ENCODE measurements at places on chromosomes 5 and 9.

DNA sequence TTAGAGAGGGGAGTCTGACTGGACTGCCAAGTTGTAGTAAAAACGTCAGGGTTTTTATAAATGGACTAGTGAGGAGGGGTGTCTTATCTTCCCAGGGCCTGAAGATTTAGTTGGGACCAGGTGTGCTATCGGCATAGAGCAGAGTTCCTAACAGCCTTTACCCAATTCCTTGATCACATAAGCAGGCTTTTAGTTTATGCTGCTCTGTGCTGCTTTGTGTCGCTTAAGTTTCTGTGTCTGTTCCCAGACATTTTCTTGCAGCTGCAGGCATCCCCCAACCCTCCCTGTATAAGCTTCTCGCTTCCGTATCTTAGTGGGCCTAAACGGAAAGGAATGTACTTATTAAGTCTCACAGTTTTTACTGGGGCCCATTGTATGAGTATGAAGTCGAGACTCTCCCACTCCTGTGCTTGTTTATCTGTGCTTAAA lies 2.6 kb upstream of the SMC5 start:
- no peak for DNase-seq

DNA sequence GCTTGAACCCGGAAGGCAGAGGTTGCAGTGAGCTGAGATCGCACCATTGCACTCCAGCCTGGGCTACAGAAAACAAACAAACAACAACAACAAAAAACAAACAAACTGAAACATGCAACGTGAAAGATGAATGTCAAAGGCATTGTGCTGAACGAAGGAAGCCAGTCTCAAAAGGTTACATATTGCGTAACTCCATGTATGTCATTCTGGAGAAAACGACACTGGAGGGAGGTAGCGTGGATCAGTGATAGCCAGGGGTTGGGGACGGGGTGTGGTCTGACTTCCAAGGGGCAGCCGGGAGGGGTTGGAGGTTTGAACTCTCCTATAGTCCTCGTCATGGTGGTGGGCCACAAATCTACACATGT lies 12.1 kb upstream of the WDR5 start:
- no peak for DNase-seq

- no peak for DNase-seq
Measured at GRCh38 chr5:58523956-58524355, 32.7 kb downstream of the GAPT start.

DNA sequence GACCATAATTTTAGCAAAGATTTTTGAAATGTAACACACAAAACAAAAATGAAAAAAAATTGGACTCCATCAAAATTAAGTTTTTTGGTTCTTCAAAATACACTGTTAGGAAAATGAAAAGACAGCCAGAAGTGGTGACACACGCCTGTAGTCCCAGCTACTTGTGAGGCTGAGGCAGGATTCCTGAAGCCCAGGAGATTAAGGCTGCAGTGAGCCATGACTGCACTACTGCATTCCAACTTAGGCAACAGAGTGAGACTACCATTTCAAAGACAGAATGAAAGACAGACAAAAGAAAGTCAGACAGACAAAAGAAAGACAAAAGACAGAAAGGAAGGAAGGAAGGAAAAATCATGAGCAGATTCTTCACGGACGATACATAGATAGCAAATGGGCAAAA lies 7.5 kb downstream of the DIAPH1 start:
- no peak for DNase-seq

GRCh38 chr9:136629001-136629878 lies 33.5 kb upstream of the EGFL7 start:
- DNase-seq, result no peak

DNA sequence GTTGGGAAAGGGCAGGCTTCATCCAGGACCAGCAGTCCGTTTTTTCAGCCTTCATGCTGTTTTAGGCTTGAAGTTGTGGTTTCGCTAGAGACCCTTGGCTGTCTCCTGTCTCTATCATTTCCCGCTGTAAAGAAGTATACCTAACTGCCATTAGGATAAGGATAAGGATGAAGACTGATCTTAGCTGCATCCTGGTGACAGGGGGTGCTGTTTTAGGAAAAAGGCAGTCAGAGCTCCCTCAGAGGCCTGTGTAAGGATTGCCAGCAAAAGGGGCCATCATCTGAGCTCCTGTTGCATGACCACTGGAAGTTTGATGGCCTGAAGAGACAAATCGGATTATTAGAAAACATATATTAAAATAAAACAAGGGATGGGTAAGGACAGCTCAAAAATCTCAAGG lies 64.8 kb upstream of the FGF10 start:
- no peak for DNase-seq

- DNase-seq, result no peak
Measured at GRCh38 chr5:132689513-132689912, 15.7 kb downstream of the IL4 start.

DNA sequence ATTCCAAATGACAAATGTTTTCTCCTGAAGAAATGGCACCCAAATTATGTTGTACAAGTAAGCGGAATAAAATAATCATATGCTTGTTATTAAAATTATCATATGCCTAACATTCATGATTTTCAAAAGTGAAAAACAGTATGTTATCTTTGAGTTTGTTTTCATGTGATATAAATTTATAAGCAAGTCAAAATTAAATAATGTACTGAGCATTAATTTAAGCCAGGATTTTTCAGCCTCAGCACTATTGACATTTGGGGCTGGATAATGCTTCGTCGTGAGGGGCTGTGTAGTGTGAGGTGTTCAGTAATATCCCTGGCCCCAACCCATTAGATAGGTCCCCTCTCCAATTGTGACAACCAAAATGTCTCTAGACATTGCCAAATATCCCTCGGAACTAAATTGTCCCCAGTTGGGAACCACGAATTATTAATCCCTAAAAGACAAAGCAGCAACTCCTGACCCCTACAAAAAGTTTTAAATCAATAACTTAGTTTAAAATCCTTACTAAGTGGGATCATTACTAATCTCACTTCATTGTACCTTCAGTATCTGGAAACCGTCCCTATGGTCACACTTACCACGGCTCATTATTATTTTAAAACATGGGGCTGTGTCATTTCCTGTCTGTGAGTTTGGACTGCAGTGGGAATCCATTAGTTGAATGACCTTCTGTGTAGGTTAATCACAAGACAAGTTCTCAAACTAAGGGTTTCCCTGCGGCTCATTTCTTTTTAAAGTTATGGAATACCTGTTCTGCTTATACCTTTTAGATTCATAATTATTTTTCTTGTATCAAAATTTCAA lies 1.3 kb upstream of the NNT start:
- peak; percentile 81 for DNase-seq

DNA sequence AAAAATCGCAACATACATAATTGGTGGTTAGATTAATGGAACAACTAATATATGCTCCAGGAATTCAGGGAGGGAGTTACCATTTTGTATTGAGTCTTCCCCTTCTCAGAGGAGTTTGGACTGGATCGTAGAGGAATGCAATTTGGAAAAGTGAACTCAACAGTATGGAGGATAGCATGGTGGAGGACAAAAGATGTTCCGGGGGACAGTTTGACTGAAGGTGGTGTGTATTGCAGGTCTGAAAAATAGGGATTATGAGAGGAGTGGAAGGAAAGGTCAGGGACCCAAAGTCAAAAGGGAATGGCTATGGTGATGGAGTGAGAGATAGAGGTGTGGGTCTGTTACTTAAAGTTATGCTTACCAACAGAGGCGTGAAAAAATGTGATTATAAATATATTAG lies 1.5 kb downstream of the DNAJC21 start:
- DNase-seq, result no peak

GRCh38 chr9:131333771-131334628 lies 44.5 kb downstream of the PLPP7 start:
- DNase-seq, result no peak

GRCh38 chr5:141753971-141754713 lies 72.1 kb upstream of the ARAP3 start:
- peak; percentile 90 for DNase-seq

- DNase-seq, result peak; percentile 63
Measured at GRCh38 chr5:157303667-157304327, 37.9 kb downstream of the CYFIP2 start.

GRCh38 chr9:133023117-133023890 lies 7.5 kb upstream of the GTF3C5 start:
- DNase-seq, result peak; percentile 81

- no peak for DNase-seq
Measured at GRCh38 chr5:80043187-80043586, 8.0 kb downstream of the THBS4 start.

DNA sequence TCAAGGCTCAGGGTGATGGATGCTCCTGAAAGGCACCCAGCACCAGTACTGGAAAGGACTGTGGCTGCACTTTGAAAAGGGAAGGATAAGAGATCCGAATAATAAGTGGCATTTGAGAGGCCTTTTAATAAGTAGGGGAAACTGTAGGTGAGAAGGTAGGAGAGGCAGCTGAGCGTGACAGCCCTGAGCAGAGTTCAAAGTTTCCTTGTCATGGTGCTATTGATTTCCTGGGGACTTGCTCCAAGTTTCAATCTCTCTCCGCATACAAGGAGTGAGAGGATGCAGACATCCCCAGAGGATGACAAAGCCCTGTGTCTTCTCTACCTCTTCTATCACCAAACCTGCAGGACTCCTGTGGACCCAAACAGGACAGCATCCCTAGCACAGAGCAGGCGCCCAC lies 354.5 kb downstream of the SPOCK1 start:
- no peak for DNase-seq

DNA sequence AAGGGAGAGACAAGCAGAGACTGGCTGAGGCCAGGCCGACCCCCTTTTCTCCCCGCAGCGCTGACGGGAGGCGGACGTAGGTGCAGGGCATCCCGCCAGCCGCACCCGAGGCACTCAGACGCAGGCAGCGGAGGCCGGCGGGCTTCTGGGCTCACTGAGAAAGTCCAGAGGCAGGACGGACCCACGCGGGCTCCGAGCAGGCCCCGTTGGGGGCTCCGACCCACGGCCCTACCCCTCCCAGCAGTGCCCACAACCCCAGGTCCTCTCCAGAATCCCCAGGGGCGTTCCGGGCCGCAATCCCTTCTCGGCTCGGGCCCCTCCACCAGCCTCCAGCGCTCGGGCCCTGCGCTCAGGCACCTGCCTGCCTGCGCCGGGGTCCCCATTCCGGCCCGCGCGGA lies 543 bp downstream of the MTMR12 start:
- DNase-seq, result peak; percentile 89

- DNase-seq, result no peak
Measured at GRCh38 chr9:127170652-127171051, 48.2 kb upstream of the ANGPTL2 start.

DNA sequence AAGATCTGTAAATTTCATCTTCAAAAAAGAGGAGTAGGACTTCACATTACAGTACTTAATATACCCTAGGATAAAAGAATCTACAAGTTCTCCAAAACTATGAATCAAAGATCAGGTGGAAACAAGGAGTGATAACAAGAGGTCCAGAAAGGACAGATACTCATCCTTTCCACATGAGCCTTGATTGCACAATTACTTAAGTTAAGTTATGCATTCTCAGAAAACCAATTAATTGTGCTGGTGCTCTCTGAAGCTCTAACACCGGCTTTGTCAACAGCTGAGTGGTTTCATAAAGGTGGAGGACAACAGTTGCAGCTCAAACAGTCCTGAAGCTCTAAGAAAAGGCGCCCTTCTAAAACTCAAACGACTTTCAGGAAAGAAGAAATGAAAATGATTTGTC lies 251.9 kb downstream of the BNC2 start:
- no peak for DNase-seq

DNA sequence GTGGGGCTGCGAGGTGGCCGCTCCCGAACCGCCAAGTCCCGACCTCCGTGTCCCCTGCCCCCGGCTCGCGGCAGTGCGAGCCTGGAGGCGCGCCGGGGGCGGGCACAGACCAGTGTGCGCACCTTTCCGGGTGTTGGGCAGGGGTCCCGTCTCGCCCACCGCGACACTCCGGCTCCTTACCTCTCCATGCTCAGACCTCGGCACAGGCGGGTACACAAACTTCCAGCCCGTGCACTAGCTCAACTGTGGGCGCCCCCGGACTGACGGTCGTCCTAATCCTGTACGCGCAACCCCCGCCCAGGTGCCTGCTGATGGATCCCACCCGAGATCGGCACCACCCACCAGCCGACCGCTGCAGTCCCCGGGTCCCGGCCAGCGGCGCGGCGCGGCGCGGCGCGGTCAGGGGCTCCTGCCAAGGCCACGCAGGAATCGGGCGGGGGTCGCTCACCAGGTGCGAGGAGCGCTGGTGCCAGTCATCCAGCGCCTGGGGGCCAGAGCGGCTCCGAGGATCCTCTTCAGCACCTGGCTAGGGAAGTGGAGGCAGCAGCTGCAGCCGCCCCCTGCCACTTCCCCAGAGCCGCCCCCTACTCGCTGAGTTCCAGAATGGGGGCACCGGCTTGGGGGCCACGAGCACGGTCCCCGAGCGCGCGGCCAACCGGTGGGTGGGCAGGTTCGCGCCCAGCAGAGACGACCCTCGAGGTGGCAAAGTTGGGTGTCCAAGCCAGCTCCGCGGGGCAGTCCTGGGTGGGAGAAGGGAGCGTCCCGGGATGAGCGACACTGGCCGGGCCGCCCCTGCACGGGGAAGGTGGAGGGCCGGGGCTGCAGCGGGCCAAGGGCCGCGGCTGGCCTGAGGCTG lies 511 bp downstream of the SEMA5A start:
- DNase-seq, result no peak

DNA sequence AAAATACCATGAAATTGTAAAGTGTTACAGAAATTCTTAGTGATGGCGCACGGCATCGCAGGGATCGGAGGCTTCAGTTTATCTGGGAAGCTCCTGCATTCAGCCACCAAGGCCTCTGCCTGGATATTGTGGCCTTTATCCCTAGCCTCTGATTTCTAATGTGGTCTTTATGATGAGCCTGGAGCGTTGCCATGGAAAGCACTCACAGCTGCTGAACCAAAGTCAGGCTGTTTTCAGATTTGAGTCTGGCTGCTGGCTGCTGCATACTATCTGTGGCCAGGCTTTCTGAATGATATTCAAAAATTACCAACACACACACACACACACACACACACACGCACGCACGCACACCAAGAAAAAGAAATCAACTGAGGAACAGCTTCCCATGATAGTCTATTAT lies 101.1 kb upstream of the ZNF366 start:
- DNase-seq, result no peak

- DNase-seq, result peak; percentile 58
Measured at GRCh38 chr9:33818167-33818846, 1.3 kb downstream of the UBE2R2 start.

GRCh38 chr9:78746010-78746409 lies 449.1 kb downstream of the PSAT1 start:
- no peak for DNase-seq

- DNase-seq, result no peak
Measured at GRCh38 chr9:70052768-70053167, 9.1 kb downstream of the MAMDC2 start.

GRCh38 chr9:126692041-126692758 lies 78.5 kb downstream of the LMX1B start:
- DNase-seq, result no peak

GRCh38 chr5:6667648-6668047 lies 34.4 kb downstream of the SRD5A1 start:
- DNase-seq, result no peak

DNA sequence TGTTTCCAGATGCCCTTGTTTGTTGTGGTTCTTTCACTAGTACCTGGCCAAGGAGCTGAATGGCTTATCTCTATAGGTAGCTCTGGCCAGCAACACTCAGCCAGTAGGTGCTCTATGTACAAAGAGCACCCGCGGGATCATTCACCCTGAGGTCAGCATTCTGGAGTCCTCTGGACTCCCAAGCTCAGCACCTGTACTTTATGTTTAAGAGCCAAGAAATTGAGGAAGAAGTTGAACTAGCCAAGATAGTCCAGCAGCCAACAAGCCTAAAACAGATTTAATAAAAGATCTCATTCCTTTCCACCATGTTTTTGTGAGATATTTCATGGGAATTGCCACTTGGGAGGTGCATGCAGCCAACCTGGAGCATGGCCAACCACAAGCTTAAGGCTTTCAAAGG lies 242.6 kb upstream of the PAPPA start:
- no peak for DNase-seq

Measured in Karpas-422 (cell line).